Fibroblast of pulmonary artery (primary cell): ENCODE measurements at places on chromosomes 13 and 19.

DNA sequence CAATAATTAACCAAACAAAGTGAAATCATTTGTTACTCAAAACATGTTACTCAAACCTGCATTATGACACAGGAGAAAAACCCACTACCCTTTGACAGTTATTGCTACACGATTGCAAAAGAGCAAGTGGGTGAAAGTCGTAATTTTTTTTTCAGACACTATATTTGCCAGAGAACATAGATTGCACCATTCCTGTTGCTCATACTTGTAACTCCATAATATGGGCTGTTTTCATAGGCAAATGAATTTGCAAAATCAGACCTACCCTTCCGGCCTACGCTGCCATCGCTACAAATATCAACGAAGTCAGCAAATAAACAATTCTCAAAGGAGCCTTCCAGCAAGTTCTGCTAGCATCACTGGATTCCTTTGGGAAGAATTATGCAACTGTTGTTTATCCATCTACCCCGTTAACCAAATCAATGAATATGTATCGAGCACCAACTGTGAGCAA, 396.5 kb downstream of the IRS2 start:
- DNase-seq, result peak; percentile 30

GRCh38 chr13:109226631-109227030, 559.8 kb downstream of the IRS2 start:
- DNase-seq, result no peak

DNA sequence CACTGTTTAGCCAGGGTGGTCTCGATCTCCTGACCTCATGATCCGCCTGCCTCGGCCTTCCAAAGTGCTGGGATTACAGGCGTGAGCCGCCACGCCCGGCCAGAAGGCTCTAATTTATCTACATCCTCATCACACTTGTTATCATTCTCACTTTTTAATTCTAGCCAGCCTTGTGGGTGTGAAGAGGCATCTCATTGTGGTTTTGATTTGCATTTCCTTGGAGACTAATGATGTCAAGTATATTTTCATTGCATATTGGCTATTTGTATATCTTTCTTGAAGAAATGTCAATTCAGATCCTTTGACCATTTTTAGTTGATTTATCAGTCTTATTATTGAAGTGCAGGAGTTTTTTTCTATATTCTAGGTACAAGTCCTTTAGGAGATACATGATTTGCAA, 27.7 kb upstream of the HIF3A start:
- DNase-seq, result no peak

DNA sequence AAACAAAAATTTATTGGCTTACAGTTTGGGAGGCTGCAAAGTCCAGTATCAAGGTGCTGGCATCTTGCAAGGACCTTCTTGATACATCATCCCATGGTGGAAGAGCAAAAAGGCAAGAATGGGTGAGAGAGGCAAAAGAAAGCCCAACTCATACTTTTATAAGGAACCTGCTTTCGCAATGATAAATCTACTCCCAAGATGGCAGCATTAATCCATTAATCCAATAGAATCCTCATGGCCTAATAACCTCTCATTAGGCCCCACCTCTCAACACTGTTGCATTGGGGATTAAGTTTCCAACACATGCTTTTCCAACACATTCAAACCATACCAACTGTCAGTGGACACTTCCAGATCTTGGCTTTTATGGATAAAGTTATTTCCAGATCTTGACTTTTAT, 48.7 kb upstream of the ZNF507 start:
- DNase-seq, result no peak

- no peak for DNase-seq
Observed at GRCh38 chr13:35469806-35470525, 6.5 kb downstream of the MAB21L1 start.

DNA sequence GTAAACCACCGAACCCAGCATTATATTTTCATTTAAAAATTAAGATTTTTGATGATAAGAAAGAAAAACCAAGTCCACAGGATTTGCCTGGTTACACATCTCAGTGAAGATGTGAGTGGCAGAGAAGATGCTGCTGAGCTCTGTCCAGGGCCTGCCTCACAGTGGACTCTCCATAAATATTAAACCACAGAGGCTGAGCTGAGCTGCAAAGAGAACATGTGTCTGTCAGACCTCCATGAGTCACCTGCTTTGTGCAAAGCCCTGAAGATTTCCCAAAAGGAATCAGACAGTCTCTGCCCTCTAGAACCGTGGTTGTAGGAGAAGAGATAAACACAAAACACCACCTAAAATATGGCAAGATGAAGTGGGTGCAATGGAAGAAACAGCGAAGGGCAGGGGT, 127.2 kb upstream of the TSC22D1 start:
- DNase-seq, result peak; percentile 29

DNA sequence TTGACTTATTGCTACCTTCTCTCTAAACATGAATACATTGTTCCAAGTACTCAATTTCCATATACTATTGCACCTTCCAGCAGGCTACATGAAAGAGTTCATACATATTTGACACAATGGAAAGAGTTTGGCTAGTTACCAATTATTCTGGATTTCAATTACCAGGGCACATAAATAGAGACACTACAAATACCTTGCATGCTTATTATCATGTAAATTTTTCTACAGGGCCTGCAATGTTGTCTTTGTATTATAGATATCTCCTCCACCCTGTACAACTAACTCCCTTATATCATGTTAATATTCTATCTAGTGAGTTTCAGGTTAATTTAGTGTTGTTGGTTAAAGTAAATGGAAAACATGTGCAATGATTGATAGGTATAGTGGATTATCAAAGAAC, 540.7 kb upstream of the SLITRK5 start:
- DNase-seq, result no peak

- no peak for DNase-seq
Observed at GRCh38 chr13:46995874-46996273, 99.0 kb upstream of the HTR2A start.

DNA sequence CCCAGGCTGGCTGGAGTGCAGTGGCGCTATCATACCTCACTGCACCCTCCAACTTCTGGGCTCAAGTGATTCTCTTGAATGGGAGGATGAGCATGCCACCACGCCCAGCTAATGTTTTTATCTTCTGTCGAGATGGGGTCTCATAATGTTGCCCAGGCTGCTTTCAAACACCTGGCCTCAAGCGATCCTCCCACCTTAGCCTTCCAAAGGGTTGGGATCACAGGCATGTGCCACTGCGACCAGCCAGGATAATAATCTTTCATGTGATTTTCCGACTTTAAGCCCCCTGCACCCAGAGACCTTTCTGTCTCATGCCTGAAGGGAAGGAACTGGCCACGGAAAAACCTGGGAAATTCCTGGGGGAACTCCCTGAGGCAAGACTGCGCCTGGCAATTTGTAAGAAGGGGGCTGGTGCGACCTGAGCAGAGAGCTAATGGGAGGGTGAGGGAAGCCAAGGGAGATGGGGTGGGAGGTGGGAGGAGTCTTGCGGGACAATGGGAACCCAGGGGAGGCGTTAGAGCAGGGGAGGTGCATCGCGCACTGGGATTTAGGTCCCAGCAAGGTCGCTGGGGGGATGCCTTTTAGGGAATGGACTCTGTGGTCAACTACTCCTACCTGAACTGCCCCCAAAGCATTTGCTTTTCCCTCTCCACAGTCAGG, 1.2 kb upstream of the CCDC124 start:
- DNase-seq, result peak; percentile 23

DNA sequence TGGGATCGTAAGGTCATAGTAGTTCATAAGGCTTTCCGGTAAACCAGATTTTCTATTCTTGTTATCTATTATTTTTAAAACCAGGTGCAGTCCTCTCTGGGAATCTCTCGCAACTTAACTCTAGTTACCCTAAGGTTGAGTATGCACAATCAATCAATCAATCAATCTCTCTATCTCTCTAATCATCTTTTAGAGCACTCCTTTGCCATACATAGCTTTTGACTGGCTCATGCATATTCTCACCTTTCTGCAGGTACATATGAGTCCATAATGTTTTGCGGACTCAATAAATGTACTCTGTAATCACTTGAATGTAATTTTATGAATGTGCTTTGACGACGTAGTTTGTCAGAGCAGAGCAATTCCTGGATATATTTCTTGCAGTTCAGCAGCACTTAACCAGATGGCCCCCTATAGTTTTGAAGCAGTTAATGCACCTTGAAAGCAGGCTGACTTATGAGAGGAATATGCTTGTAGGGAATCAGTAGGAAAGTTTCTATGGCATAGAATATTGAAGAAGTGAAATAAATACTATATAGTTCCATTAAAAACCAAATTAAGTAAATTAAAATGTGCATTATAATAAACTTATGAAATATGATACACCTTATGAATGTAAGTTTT, 524.7 kb downstream of the GPC5 start:
- DNase-seq, result peak; percentile 5

- DNase-seq, result no peak
Observed at GRCh38 chr19:30529876-30530275, 157.7 kb downstream of the ZNF536 start.

DNA sequence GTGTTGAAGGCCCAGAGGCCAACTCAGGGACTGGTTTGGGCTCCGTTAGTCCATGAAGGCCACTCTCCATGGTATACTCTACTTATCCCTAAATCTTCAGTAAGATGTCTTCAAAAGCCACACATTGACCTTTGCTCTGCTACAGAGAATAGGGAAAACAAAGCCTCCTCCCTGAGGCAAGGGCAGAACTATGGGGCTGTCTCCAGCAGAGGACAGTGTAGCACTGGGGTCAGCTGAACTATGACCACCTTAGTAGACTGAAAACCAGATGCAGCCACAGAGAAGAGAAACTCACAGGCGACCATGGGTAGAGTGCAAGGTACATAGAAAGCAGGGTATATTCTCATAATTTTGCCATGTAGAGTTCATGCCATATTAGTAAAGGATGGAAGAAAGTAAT, 587.4 kb downstream of the LMO7 start:
- DNase-seq, result no peak

DNA sequence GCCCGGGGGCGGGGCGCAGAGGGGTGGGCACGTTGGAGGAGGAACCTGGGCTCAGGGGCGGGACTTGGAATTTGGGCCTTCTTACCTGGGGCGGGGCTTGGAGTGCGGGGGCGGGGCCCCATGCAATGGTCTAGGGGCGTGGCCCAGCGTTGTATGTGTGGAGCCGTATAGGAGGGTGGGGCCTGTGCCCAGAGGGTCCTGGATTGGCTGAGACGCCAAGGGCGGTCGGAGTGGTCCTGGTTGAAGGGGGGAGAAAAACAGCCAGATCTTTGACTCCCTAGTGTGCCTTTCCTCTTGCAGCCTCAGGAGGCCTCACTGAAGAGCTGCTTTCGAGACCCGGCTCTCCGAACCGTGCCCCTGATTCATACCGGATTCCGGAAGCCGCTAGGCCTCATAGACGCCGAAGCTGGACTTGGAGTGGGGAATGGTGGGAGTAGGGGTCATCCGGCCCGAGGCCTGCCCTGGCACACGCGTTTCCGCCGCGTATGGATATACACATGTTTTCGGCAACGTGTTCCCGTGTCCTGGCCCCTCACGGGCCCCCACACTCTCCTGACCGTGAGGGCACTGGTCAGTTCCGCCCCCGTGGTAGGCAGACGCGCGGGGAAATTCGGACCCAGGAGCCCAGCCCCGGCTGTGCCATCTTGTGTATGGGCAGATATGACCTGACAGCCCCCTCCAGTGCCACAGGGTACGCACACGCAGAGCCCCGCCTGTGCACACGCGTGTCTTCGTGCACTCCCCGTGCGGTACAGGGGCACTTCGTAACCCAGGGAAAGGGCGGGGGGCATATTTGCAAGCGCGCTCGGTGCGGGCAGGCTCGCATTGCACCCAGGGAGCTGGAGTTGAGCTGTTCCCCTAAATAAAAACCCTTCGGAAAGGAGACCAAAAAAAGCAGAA, 661 bp upstream of the PRR12 start:
- peak; percentile 98 for DNase-seq

DNA sequence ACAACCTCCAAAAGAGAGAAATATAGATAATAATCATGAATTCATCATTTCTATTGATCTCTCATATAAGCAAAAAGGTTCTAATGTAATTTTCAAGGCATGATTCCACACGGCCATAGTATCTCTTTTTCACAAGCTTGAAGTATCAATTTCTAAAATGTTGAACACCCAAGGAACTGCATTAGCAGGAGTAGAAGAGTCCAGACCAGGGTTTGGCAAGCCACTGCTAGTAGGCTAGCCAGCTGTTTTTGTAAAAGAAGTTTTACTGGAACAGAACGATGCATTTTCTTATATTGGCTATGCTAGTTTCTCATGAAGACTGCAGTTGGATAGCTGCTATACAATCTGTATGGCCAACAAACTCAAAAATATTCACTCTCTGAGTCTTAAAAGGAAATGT, 481.5 kb upstream of the MIR17HG start:
- DNase-seq, result no peak

GRCh38 chr19:48807590-48808308, 3.1 kb downstream of the BCAT2 start:
- no peak for DNase-seq

GRCh38 chr13:104691767-104692467, 1625.7 kb upstream of the SLC10A2 start:
- no peak for DNase-seq

- DNase-seq, result peak; percentile 80
Observed at GRCh38 chr13:100100115-100100879, 11.4 kb downstream of the PCCA start.

DNA sequence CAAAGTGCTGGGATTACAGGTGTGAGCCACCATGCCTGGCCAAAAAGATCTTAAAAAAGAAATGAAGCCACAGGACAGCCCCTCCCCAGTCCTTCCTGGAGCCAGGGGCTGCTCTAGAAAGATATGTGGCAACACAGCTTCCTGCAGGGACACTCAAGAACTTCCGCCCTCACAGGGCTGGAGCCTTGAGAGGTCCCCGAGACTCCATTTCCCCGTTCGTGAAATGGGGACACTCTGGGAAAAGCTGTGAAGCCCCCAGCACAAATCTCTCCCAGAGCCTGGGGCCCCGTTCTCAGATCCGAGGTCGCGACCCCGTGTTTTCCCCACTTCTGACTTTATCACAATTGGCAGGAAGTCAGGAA, 2.5 kb upstream of the GPX4 start:
- DNase-seq, result no peak

- DNase-seq, result no peak
Observed at GRCh38 chr13:35483761-35484160, 7.3 kb upstream of the MAB21L1 start.

DNA sequence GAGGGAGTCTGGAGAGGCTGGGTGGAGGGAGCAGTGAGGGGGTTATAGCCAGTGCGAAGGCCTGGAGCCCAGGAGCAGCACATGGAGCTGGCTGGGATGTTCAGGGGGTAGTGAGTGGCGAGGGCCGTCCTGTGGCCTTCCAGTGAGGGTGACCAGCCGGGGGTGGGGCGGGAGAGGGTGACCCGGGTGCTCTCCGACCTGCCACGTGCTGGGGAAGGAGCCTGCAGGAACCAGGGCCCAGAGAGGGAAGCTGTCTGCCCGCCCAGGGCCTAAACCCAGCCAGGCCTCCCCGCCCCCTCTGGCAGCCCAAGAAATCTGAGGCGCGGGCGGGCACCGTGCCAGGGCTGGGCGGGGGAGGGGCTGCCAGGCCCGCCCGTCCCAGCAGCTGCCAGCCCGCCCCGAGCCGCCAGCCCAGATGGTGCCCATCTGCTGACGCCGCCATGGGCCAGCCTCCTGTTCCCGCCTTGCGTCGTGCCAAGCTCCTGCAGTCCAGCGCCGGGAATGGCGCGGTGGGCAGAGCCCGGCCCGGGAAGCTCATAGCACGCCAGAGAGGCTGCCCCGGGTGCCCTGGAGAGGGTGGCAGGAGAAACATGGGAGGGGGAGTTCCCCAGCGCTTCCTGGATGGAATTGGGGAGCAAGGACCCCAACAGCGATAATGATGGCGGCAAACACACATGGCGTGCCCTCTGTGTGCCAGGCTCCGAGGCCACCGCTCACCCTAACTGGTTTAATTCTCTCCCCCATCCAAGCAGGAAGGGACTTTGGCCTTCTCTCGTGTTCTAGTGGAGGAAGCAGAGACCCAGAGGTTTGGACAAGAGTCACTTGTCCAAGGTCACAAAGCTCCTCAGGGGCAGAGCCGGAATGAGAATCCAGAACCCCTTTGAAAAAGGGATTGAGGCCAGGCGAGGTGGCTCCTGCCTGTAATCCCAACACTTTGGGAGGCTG, 21.5 kb downstream of the NFIC start:
- no peak for DNase-seq
